Activated T-helper 17 cell treated with anti-CD3 and anti-CD28 coated beads, Interleukin-2, amount 50 U/mL, for 72 hours (primary cell): ENCODE measurements at places on chromosomes 7 and 10. TPM values are rescaled to one million over a fixed set of nuclear protein-coding genes. Genes with fewer than 3 reads are reported as not detected.

GRCh38 chr10:28744069-28744768 lies 66.9 kb downstream of the BAMBI start:
- H3K4me3 ChIP-seq, result no peak overlapping the region
- no peaks in the 10 kb centered on the region for H3K4me1 ChIP-seq
- peaks cover 15% of the 10 kb centered on the region for H3K27me3 ChIP-seq

Gene PDK4
- total RNA-seq, result not detected

DNA sequence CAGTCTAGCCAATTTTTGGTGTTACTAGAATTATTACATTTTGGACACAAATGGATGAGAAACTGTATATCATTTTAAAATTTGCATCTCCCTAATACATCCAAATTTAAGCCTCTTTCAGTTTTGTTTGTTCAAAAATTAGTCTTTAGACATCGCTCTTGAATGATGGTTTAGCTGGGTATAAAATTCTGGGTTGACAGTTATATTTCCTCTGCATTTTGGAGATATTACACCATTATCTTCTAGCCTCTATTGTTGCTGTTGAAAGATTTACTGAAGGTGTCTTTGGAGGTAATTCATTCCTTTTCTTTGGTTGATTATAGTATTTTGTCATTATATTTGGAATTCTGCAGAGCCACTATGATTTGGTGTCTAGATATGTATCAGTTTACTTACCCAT lies 116.5 kb downstream of the COL26A1 start:
- H3K27me3 ChIP-seq, result peaks cover 13% of the 10 kb centered on the region
- no peak overlapping the region for H3K27ac ChIP-seq
- no peak overlapping the region for H3K4me3 ChIP-seq
- no peak for ATAC-seq
- no peaks in the 10 kb centered on the region for H3K4me1 ChIP-seq

DNA sequence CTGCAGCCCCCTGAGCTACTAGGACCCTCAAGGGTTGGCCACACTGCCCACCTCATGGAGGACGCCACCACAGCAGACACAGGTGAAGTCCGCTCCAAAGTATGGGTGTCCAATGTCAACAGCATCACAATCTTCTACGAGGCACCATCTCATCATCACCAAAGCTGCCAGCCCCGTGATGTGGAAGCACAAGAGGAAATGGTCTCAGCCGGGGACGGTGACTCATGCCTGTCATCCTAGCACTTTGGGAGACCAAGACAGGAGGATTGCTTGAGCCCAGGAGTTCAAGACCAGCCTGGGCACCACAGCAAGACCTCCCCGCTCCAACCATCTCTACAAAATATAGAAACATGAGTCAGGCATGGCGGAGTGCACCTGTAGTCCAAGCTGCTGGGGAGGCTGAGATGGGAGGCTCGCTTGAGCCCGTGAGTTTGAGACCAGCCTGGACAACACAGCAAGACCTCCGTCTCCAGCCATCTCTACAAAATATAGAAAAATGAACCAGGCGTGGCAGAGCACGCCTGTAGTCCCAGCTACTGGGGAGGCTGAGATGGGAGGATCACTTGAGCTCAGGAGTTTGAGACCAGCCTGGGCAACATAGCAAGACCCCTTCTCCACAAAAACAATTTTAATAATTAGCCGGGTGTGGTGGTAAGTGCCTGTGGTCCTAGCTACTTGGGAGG lies 48.8 kb upstream of the MYL10 start:
- no peaks in the 10 kb centered on the region for H3K36me3 ChIP-seq
- H3K27me3 ChIP-seq, result no peaks in the 10 kb centered on the region
- no peak for ATAC-seq
- H3K4me1 ChIP-seq, result no peaks in the 10 kb centered on the region
- H3K27ac ChIP-seq, result no peak overlapping the region

- H3K4me3 ChIP-seq, result no peak overlapping the region
- no peak overlapping the region for H3K27ac ChIP-seq
- ATAC-seq, result no peak
- no peaks in the 10 kb centered on the region for H3K36me3 ChIP-seq
- H3K4me1 ChIP-seq, result peaks cover 9% of the 10 kb centered on the region
- no peaks in the 10 kb centered on the region for H3K27me3 ChIP-seq
These were observed 51.8 kb upstream of the DUSP5 start for GRCh38 chr10:110445871-110446270.

Gene TECPR1
- 29.0 TPM for total RNA-seq

DNA sequence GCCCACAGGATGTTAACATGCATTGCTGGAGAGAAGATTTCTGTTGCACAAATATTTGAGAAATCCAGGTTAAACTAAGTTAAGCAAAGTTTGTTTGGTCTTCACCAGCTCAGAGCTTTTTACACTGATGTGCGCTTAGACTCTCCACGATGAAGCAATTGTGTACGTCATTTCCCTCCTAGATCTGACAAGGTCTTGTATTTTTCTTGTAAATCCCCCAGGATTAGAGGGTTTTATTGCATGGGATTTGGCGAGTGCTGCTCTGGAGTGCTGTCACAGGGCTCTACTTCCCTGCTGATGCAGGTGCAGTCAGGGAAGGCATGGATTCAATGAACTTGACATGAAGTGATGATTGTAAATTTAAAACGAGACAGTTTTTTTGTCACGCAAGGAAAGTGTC lies 173.3 kb downstream of the PDE1C start:
- no peaks in the 10 kb centered on the region for H3K36me3 ChIP-seq
- H3K4me3 ChIP-seq, result no peak overlapping the region
- no peak for ATAC-seq
- no peak overlapping the region for H3K27ac ChIP-seq
- H3K27me3 ChIP-seq, result no peaks in the 10 kb centered on the region
- H3K4me1 ChIP-seq, result no peaks in the 10 kb centered on the region
